Posterior vena cava (tissue), 2 donors: ENCODE measurements at places on chromosomes 3 and 15. TPM values are rescaled to one million over a fixed set of nuclear protein-coding genes. Genes with fewer than 3 reads are reported as not detected.

GRCh38 chr3:184156522-184156955 lies 1.4 kb downstream of the DVL3 start:
- no peak for DNase-seq

GRCh38 chr15:65516997-65517865 lies at the start of gene DPP8:
DPP8 (minus strand) TSS chr15:65517689; CDS start chr15:65512553, 5,136 bp downstream.
- DNase-seq, result peak; percentile 98

GRCh38 chr3:4492208-4493013 lies 737 bp upstream of the ITPR1 start:
- peak; percentile 83 for DNase-seq

DNA sequence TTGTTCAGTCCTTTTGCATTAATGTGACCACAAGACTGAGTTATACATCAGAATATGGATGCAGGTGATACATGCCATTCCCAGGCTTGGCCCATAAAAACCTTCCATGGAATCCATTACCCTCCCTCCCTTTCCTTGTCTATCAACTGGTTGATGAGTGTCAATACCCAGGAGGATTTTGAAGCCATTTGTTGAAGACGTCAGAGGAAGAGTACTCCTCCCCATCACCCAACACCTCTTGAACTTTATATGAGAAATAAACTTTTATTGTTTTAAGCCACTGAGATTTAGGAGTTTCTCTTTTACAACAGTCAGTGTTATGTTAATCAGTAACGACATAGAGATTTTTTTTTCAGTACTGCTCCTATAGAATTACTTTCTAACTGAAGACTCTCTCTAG lies 55.5 kb downstream of the P3H2 start:
- no peak for DNase-seq

- DNase-seq, result no peak
Measured at GRCh38 chr15:63565536-63566186, 31.5 kb upstream of the FBXL22 start.

DNA sequence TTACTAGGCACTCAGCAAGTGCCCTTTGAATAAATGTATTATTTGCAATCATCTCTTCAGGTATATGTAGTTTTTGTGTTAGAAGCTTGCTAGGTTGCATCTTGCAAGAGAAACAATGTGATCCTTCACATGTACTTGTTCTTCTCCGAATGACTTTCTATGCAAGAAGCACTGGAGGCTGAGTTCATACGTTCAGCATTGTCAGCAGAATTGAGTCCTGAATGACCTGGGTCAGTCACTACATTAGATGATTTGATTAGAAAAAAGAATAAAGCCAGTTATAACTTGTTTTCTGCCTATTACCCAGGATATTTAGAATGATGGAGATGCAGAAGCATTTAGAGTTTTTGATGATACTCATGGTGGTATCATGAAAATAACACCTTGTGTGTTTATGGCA lies 479.1 kb upstream of the TPRG1 start:
- DNase-seq, result no peak

Gene CCK
- not detected for total RNA-seq
